CD14-positive monocyte (primary cell): ENCODE measurements at places on chromosomes 12 and 14.

DNA sequence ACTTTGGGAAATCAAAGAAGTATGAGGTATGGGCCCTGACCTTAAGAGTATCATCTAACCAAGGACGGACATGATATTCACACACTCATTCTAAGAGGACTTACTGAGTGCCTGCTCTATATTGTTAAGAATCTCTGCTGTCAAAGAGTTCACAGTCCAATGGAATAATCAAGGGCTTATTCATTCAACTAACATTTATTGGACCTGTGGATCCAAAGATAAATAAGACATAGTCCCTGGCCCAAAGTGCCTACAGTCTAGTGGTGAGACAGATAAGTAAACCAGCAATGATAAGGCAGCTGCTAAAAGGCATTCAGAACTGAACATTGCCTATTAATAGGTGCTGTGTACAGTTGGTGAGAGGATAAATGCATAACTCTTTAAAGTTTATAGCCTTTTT, 11.0 kb downstream of the WDR20 start:
- no peak for DNase-seq

DNA sequence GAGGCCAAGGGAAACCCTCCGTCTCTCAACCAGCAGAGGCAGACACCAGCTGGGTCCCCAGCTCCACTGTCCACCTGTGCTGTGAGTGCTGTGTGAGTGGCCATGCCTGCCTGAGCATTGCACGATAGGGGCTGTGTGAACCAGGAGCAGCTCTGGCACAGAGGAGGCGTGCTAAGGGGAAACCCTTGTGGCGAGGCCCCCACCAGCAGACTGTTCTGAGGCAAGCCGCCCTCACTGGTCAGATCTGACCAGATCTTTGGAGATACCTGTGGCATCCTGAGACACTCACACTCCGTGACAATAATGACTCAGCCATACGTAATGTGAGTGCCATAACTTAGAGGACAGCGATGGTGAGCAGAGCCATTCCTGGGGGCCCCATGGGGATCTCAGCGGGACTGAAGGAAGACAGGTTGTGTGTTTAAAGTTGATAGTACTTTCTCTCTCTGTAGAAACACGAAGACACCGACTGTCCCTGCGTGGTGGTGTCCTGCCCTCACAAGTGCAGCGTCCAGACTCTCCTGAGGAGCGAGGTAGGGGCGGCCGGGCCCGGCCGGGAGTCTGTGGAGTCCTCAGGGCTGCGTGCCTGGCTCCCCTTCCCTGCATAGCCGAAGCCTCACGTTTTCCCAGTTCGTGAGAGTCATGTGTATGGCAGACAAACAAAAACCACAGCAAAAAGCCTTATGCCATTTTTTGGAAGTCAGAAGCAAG, 36.6 kb upstream of the AMN start:
- DNase-seq = no peak

DNA sequence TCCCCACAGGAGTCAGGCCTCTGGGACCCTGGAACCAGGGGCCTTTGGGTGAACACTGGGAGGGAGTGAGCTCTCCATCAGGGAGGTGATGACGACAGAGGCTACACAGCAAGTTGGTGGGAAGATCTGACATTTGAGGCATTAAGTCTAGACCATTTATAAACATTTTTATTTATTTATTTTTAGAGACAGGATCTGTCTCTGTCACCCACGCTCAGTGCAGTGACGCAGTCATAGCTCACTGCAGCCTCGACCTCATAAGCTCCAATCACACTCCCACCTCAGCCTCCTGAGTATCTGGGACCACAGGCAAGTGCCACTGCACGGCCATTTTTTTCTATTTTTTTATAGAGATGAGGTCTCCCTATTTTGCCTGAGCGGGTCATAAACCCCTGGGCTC, 53.6 kb downstream of the TEAD4 start:
- no peak for DNase-seq

DNA sequence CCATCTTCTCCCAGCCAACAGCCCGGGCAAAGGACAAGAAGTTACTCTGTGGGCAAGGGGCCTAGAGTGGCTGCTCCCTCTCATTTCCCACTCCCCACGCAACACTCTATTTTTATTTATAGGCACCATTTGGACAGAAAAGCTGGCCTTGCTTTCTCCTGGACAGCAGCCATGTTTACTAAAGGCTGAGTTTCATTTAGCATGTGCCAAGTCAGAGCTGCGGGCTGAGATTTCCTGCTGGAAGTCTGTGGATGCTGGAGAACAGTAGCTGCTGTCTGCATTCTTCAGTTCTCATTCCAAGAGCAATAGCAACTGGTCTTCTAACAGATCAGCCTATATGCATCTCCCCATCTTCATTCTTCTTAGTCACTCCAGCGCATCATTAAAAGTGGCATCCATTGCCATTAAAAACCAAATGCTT, 8.3 kb downstream of the COL2A1 start:
- no peak for DNase-seq

GRCh38 chr14:57611555-57612075, 118.0 kb upstream of the CCDC198 start:
- no peak for DNase-seq

DNA sequence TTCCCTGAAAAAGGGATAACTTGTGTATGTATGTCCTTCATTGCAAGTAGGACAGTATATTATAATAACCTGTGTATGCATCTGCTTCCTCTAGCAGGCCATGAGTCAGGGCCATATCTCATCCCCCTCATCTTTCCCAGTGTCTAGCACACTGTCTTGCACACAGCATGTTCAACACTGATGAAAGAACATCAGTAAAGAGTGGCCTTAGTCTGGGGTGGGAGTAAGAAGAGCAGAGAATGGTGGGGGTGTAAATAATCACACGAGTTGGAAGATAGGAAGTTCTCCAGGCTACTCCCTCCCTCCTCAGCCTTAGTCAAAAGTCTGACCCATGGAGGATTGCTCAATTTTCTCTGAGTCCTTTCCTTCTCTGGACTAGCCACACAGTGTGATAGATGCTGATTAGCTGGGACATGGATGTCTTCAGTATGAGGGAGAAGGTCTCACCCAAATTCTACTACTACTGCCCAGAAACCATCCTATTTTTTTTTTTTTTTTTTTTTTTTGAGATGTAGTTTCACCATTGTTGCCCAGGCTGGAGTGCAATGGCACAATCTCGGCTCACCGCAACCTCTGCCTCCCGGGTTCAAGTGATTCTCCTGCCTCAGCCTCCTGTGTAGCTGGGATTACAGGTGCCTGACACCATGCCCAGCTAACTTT, 14.6 kb upstream of the SP1 start:
- DNase-seq = peak; percentile 67

DNA sequence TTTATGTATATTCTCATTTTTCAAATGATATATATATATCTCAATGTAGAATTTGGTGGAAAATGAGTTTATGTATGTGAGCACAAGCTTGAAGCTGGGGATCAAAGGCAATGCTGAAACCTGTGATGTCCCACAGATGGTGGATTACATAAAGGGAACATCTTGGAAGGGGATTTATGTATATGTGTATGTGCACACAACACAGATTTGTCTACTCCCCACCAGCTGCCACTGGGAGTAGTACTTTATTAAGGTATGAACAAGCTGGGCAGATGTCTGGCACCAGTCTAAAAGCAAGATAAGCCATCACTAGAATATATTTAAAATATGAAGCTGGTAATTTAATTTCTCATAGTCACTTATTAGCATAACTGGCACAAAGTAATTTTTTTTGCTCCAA, 895.6 kb downstream of the SLC6A15 start:
- DNase-seq = no peak

DNA sequence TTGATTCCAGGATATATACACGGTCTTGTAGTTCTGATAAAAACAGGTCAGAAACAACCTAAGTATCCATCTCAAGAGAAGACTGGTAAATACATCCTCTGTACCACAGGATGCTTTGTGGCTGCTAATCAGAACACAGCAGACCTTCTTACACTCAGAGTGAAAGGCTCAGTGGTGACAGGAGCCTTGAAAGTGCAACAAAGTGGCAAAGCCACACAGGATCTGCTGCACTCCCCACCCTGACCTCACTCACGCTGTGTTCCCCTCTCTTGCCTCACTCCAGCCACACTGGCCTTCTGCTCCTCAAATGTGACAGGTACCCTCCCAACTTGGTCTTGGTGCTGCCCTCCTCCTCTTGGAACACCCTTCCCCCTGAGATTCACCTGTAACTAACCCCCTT, 98.1 kb upstream of the GRIP1 start:
- DNase-seq = no peak

DNA sequence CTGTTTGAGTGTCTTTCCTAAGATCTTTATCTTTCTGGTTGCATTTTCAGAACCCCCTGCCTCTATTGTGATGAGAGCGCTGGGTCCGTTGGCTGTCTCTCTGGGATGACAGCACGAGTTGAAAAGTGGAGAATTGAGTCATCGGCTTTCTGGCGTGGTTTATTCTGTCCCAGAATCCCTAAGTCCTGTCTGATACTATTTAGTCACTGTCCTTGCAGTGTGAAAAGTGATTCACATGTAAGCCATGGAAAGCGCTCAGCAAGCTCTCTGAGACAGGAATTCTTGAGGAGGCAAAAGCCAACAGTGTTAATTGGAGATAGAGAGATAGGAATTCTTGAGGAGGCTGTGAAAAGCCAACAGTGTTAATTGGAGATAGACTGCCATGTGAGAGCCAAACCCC, 121.7 kb downstream of the CHST11 start:
- no peak for DNase-seq

DNA sequence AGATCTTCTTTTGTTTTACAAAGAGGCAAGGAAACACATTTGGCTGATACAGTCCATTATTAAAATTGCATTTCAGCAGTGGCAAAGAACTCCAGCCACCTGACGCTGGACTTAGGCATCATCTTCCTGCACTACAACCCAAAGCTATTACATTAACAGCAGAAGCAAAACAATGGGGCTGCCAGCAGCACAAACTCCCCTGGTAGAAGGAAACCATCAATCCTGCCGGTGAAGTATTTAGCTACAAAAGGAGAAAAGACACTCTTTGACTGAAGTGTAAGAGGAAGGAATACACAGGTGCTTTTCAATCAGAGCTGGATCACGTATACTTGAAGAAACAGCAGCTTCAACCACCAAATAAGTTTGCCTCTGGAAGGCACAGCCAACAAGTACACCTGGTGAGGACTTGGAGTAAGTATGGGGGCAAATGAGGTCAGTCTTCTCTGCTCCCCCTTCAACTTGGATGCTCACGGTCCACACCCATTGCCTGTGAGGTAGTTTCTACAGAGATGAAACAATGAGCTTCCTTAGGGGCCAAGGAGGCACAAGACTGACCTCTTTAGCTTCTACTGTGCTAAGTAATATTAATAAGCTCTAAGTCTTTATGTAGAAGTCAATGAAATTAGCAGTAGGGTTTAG, 125.9 kb upstream of the FOXN3 start:
- DNase-seq = no peak
